ENCODE measurements at places on chromosomes 6 and 20.

DNA sequence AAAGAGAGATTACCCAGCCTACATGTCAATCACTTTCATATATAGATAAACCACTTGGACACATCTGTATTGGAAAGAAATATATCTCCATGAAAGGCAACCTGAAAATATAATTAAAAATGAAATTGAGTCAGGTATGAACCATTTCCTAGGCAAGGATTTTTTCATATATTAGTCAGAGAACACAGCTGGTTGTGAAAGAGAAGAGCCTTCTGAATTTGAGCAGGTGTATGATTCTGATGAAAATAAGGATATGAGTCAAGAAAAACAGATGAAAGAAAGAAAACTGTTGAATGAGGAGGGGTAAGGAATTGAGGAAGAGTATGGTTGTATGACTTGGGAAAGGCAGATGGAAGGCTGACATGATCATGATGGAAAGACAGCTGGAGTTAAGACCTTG lies 441.1 kb downstream of the HAO1 start:
- DNase-seq, result no peak

GRCh38 chr6:132247381-132248159 lies 153.7 kb downstream of the MOXD1 start:
- no peak for DNase-seq

DNA sequence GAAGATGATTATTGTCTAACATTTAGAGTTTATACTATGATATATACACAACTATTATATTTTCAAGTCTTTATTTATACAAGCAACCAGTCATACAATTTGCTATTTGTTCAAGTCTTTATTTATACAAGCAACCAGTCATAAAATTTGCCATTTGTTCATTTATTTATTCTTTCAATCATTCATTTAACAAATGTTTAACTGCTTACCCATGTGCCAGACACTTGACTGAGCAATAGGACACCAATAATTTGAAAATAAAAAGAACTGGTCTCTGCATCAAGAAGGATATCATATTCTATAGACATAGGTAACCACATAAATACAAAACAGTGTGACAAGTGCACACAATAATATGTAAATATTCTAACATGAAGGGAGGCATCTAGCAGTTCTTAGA lies 20.3 kb downstream of the GRIK2 start:
- no peak for DNase-seq

DNA sequence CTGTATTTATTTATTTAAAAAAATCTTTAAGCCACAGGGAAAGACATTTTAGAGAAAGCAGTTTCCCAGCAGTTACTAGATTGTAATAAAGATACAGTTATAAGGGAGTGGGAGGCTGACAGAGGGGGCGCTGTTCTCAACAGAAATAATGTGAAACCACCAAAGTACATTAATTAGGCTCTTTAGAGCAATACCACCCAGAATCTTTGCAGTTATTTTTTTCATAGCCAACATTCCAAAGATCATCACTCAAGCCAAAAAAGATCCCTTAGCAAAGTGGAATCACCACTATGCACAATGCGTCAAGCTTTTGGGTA lies 331.3 kb upstream of the DEFB112 start:
- no peak for DNase-seq

DNA sequence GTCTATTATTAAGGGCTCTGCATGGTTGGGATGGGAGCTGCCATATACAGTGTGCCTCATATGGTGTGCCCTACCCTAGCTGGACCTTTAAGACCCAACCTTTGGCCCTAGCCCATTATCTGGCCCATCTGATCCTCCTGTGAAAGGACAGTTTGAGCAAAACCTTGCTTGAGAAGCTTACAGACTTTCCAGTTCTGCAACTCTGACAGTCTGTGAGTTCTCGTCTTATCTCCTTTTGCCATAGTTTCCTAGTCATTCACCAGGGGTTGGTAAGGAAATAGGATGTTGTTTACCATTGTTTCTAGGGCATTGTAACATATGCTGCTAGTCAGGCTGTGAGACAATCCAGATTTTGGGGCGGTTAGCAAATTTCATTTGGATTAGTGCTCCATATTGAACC lies 17.2 kb downstream of the CTNNBL1 start:
- DNase-seq, result no peak
